ENCODE measurements at places on chromosomes 3 and 15.

DNA sequence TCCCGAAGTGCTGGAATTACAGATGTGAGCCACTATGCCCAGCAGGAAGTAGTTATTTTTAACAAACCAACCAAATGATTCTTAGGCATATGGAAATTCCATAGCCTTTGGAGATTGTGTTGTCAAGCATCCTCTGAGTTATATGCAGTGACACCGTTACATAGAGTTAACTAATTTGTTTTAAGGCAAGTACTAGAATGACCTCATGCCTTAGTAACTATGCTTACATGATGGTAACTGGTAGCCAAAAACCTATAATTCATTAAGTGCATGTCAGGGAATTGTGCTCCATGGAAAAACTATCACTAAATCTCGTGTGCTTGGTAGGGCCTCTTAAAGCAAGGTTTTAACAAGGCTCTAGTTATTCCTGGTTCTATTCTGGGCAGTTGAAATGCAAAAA is 392.8 kb downstream of the TUSC7 start:
- no peak for DNase-seq

- DNase-seq, result no peak
Measured at GRCh38 chr3:187788984-187789857, 44.0 kb upstream of the BCL6 start.

- DNase-seq, result no peak
Measured at GRCh38 chr15:83276661-83277060, 7.8 kb downstream of the BNC1 start.

DNA sequence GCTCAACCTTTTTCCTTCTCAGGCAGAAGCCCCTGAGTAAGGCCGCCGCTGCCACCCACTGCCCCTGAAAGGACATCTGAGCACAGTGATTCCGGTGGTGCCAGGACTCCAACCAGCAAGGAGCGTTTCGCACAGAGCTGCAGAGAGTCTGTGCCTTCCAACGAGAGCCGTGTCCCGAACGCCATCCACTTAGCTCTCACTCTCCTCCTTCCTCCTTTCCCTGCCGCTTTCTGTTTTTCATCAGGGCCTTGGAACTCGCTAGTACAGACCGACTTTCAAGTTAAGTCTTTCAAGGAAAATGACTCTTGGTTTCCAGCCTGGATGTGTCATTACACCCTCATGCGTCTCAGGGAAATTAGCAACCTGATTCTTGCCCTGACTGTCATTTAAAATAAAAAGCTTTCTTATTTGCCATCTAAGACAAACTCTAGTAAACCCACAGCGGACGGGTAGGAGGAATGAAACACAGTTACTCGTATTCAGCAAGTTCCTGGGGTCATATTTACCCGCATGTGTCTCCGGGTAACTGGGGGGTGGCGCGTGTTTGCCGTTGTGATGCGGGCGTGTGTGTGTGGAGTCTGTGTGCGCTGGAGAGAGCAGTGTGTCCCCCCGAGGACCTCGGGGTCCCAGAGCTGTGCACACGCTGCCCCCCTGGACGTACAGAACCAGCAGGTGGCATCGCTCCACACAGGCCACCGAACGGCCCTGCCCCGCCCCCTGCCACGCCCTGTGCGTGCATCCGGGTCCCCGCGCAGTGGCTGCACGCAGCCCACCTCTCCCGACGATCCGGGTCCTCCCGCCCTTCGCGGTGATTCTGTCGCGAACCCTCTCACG is 30.4 kb upstream of the ALDH1A3 start:
- DNase-seq, result peak; percentile 77

DNA sequence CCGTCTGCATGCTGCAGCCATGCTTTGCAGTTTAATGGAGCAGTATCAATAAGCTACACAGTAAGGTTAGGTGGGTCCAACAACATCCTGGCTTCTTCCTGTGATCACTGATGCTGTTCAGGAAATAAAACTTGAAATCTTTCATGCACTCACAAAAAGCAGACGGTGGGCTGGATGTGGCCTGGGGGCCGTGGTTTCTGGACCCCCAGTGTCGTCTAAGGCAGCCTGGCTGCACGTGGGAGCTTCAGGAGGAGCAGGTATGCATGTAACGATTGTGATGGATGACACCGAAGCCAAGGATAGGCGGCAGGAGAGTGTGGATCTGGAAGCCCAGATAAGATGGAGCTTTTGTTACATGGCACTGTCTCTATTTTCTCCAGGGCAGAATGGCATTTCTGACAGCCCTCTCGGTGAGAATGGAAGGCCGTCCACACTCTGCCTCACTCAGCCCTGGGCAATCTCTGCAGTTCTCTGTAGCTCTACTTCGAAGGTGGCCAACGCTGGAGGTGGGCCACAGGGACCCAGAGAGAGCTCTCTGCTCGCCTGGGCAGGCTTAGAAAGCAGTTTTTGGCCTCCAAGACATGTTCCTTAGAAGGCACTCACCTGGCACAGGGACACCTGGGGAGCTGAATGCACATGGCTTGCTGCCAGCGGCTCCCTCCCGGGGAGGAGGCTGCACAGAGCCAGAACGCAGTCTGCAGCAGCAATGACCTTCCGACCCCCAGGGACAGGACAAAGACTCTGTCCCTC is 46.4 kb upstream of the IQSEC1 start:
- no peak for DNase-seq

DNA sequence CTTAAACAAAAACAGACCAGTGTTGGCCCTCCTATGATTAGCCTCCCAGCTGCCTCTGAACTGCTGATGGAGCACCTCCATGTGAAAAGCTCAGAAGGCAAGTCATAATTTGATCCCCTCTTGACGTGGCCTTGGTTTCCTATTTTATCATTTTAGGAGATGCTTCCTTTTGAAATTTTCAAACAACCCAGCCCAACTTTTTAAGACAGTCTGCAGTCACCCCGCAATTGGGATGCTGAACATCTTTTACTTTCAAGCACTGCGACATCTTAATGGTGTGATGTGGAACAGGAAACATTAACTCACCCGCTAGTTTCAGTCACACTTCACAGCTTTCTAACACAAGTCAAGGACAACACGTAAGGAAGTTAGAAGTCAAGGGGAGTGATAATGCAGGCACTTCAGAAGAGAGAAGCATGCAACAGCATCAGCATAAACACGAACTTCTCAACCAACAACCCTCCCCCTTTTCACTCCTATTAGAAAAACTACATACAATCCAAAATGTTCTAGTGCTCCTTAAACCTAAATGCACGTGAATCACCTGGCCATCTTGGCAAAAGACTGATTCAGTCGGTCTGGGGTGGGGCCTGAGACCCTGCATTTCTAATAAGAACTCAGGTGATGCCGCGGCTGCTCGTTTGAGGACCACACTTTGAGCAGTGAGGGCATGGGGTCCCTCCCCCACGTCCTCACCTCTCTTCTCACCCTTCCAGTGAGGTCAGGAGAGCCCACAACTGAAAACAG is 161.5 kb downstream of the FOXP1 start:
- peak; percentile 44 for DNase-seq

DNA sequence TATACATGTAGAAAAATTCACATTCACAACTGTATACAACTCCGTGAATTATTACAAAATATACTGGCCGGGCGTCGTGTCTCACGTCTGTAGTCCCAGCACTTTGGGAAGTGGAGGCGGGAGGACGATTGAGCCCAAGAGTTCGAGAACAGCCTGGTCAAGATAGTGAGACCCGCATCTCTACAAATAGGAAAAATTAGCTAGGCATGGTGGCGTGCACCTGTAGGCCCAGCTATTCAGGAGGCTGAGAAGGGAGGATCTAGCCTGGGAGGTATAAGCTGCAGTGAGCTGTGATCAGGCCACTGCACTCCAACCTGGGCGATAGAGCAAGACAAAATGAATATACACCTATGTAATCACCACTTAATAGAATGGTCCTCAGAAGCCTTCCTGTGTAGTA is 1.3 kb downstream of the RAD51 start:
- no peak for DNase-seq

DNA sequence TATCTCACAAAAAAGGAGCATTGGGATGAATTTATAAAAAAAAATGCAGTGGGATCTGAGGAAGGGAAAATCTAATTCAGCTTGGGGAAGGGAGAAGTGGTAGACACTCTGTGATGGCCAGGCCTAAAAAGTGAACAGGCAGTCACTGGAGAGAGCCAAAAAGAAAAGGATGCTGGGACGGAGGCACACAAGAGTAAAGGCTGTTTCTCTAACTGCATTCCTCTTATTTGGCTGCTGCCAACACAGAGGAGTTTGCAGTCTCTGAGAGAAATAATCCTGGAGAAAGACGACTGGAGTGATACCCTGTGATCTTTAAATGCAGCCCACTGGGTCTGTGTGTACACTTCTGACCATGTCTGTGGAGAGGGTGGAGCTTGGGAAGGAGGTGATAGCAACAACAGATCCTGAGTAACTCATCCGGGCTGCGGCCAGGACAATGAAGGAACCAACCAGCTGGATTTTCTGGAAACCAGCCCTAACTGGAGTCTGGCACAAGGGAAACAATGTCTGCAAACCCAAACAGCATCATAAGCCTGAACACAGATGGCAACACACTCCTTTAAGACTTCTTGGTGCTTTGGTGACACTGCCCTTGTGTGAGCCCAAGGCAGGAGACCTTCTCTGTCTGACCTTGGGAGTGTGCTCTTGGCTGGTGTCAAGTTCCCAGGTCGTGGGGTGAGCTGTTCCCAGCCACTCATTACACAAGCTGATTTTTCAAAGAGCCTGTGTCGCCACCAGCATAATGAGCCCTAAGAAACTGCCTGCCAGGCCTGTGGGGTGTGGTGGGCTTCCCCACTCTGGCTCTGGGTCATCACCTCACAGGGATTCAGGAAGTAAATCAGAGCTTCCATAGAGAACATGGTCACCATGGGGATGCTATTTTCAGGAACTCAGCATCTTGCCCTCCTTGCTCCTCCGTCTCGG is 8.0 kb downstream of the FYCO1 start:
- no peak for DNase-seq

- no peak for DNase-seq
Measured at GRCh38 chr3:147616998-147617619, 207.9 kb downstream of the ZIC1 start.
